ENCODE measurements at places on chromosomes 7 and 10.

- peak; percentile 29 for DNase-seq
Observed at GRCh38 chr7:102836191-102836919, 76.4 kb upstream of the LRRC17 start.

DNA sequence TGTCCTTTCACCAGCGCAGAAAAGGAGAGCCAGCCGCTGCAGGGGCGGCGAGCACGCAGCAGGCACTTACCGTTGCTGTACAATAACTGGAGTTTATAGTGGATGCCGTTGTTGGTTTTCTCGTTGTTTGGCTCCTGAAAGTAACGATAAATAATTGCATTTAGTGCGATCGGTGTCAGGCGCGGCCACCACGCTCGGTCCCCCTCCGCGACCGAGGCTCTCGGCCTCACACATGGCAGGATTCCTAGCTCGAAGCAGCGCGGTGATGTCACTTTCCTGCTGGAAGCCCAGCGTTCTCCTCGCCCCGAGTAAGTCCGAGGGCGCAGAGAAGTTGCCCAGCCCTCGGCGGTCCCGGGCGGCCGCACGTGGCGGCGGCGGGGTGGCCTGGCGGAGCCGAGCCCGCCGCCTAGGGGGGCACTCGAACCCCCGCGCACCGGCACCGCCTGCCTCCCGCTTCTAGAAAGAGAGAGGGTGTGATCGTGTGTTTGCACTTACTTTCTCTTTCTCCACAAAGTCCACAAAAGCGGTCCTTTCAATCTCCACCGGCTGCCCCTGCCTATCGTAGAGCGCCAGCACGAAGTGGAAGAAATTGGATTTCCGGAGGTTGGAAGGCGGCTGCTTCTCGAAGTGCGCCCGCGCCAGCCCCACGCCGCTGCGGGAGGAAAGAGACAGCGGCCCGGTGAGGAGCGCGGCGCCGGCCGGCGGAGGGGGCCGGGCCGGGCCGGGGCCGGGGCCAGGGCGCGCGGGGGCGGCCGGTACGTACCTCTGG, 1.0 kb downstream of the EBF3 start:
- DNase-seq, result no peak

DNA sequence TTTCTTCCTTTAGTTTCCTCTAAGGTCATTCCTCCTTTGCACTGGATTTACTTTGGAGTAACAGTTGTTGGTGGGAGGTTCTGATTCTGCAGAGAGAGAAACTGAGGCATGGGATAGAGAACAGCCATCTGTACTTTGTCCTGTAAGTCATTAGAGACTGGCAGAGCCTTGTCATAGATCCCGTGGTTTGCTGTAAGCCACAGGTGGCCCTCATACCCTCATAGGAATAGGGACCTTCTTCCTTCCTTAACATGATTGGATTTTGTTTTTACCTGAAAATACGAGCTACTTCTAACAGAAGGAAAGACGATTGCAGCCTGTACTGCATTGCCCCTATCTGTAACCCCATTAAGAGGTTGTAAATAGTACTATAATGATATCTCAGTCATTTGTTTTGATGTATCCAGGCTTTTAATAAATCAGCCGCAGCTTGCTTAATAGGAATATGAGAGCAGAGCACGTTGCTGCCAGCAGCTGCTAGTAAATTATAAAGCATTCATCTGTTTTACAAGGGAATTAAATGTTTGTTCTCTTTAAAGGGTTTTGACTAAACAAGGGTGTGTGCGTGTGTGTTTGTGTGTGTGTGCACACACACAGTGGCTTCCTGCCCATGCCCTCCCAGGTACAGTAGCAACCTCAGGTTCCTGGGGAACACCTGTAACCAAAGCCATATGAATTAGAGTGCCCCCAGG, 249.8 kb downstream of the AUTS2 start:
- DNase-seq, result no peak

DNA sequence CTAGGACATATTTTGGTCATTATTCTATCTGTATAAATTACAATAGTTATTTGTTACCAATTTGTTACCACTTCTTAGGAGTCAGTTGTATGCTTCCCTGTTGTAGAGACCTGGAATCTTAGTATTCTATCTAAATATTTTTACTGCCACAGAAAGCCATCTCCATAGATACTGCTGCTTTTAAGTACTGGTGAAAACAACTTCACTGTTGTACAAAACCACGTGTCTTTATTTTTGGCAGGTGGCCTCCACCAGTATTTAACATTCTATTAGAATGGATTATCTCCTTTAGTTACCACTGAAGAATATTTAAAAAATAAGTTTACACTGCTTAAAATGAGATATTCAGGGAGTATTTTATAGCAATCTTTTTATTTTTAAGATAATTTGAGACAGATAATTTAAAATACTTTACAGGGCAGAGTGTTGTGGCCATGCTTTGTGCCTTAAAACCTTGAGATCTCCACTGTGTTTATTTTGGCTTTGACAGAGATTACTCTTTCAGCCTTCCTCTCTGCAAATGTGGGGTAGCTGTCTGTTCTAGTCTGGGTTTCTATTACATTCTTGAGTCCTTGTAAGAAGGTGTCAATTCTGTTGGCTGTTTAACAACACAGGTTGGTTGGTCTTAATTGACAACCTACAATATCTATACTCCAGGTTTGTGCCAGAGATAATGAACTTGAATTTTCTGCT, 185.6 kb downstream of the LRRC4 start:
- no peak for DNase-seq

DNA sequence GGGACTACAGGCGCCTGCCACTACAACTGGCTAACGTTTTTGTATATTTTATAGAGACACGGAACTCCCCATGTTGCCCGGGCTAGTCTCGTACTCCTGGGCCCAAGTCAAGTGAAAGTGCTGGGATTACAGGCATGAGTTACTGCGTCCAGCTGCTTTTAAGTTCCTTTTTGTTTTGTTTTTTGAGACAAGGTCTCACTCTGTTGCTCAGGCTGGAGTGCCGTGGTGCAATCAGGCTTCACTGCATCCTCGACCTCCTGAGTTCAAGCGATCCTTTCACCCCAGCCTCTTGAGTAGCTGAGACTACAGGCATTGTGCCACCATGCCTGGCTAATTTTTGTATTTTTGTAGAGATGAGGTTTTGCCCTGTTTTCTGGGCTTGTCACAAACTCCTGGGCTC, 155.0 kb downstream of the GALNT17 start:
- DNase-seq, result no peak

DNA sequence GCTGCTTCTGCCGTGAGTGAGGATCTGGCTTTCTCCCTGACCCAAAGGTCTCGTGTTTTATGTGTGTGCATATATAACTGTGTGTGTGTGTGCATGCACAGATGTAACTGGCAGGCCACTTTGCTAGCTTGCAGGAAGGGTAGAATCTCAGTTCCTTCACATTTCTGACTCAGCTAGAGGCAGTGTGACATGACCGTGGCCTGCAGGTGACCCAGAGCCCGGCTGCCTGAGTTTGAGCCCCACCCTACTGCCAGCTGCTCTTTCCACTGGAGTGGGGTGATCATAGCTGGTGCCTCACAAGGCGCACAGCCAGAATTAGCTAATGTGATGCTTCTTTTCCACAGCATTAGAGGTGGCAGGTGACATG, 9.3 kb upstream of the MYL7 start:
- peak; percentile 19 for DNase-seq

- DNase-seq, result no peak
Observed at GRCh38 chr7:151137076-151137675, 30.3 kb downstream of the GBX1 start.

GRCh38 chr7:17391366-17391765, 92.9 kb downstream of the AHR start:
- no peak for DNase-seq

DNA sequence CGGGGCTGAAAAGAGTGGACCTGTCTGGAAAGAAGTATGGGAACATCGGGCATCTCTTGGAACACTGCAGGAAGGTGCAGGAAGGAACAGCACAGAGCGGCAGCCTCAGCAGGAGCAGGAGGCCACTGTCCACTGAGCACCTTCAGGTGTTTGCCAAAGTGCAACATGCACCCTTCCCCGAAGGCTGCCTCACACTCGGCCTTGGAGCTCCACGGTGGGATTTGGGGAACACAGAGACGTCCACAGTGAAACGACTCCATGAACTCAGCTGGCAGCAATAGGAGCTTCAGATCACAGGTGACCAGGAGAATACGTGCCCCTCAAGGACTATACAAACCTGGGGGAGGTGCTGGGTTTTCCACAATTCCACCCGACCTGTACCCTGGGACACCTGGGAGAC, 140.3 kb upstream of the RET start:
- DNase-seq, result no peak

- no peak for DNase-seq
Observed at GRCh38 chr7:151321341-151321740, 20.3 kb upstream of the NUB1 start.

DNA sequence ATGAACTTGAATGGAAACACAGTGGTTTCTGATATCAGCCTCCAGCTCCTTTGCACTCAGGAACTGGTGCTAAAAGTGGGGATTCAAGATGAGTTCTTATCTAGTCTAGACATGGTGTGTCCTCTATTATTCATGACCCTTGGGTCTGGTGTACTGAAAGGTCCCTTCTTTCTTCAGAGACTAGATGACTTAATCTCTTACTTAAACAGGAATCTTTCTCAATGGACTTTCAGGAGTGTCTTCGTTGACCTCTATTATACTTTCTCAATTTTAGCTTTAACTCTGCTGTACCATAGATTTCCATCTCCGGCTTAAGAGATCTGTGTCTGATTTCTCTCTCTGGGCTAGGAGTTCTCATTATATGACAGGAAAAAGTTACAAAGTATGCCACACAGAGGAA, 83.5 kb upstream of the INHBA start:
- DNase-seq, result no peak

- no peak for DNase-seq
Observed at GRCh38 chr10:98339799-98340198, 71.8 kb upstream of the LOXL4 start.

GRCh38 chr7:35250941-35251340, 3.0 kb downstream of the TBX20 start:
- no peak for DNase-seq

- DNase-seq, result no peak
Observed at GRCh38 chr10:122541541-122542002, 19.0 kb upstream of the DMBT1 start.

- DNase-seq, result no peak
Observed at GRCh38 chr7:97090761-97091353, 26.6 kb upstream of the SDHAF3 start.

DNA sequence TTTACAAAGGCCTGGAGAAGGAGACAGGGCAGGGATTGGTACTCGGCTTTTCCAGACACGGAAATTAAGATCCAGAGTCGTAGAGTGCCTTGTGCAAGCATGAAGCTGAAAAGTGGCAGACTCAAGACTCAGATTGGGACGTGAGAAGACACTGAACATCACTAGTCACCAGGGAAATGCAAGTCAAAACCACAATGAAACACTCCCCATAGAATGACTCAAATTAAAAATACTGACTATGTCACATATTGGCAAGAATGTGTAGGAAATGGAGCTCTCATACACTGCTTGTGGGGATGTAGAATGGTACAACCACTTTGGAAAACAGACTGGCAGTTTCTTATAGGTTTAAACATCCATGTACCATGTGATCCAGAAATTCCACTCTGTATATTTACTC, 472.0 kb downstream of the RPS24 start:
- DNase-seq, result no peak

GRCh38 chr7:20132585-20132984, 84.6 kb downstream of the MACC1 start:
- DNase-seq, result no peak

DNA sequence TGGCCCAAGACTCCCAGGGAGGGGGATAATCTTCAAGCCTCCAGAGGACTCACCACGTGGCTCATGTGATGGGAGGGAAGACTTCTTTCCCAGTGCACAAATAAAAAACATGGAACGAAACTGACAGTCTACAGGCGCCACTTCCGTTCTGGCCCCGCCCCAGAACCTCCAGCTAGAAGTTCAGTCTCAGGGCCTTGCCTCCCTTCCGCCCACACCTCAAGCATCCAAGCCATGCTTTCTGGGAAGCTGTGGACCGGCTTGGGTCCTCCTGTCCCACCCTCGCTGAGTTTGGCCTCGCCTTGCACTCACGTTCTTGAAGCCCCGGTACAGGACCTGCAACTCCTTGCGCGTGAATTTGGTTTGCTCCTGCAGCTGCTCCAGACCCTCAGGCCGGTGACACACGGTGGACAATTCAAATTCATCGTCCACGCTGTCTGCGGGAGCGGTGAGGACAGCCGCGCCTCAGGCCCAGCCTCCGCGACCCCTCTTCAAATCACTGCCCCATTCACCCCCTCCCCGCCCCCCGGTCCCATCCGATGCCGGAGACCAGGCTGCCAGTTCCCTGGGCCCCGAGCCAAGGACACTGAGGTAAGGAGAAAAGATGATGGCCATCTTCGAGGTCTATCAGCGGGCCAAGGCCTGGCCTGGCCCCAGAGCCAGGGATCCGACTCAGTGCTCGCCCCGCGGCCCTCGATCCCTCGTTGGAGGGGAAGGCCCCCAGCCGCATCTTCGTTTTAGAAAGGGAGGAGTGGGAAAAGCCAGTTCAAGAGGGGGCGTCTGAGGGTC, 10.7 kb upstream of the OGA start:
- DNase-seq, result no peak

DNA sequence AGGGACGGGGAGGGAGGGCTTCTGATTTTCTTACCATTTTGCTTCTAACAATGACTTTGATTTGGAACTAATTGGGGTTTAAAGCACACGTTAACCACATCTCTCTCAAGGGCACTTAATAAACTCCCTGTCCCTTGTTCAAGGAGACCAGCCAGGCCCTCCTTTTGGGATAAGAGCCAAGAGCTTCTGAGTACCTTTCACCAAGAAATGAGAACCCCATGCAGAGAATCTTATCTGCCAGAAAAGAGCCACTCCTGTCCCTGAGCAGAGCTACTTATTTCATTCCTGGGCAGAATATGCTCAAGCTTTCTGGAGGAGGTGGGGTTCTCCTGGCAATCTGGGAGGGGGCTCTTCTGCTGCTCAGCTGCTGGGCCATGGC, 574.6 kb downstream of the GALNT17 start:
- DNase-seq, result no peak

DNA sequence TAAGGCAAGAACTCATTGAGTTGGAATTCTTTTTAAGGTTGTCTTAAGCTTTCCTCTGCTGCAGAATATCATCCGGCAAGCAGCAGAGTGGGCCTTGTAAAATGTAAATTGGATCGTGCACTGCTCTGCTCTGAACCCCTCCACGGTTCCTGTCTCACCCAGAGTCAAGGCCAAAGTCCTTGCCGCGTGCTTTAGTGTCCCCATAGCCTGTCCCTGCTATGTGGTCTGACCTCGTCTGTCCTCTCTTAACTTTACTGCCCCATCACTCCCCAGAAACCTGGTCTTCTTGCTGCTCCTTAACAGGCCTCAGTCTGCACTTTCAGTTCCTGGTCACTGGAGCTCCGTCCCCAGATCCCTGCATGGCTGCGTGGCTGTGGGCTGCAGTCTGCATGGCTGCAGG, 121.6 kb upstream of the SDK1 start:
- no peak for DNase-seq

DNA sequence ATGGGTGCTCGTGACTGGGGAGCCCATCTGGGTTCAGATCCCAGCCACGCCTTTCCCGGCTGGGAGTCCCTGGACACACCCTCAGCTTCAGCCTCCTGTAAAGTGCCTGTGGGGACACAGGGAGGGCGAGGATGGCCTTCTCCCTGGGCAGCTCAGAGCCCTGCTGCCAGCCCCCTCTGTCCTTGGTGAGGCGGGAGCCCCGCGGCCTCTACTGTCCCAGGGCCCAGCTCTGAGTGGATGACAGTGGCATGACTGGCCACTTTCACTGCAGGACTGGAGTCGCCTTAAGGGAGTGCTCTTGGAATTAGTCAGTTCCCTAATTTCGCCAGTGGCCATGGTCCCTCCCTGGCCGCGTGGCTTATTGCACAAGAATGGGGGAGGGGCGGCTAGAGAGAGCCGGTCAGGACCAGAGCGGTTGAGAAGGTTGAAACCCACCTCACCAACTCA, 4.6 kb downstream of the BRI3 start:
- DNase-seq, result no peak

Data from NCI-H1694 (cell line).